ENCODE measurements at places on chromosomes 4 and X.

DNA sequence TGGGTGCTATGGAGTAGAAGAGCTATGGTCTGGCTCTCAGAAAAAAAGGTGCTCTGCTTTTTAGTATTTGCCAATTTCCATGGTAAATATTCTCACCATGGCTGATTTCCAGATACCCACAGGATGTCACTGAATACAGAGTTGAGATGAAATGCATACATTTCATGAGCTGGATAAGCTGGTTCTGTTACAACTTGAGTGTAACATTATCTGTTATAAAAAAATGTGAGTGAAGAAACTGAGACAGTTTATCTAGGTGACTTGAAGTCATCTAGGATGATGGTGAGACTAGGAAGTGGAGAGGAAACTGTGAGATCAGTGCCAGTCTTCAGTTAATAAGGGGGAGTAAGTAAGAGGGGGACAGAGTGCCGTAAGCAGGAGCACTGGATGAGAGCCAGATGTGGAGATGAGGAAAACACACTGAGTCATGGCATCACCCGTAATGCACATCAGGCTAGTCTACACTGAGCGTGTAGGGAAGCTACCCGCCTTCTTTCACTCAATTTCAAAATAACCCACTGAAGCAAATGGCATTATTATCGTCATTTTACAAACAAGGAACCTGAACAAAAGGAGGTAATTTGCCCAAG lies 5.0 kb downstream of the HPSE start:
- DNase-seq: no peak

- no peak for DNase-seq
Measured at GRCh38 chrX:38893441-38893840, 92.2 kb downstream of the MID1IP1 start.

GRCh38 chrX:39450234-39450977 lies 647.4 kb downstream of the BCOR start:
- DNase-seq: no peak

DNA sequence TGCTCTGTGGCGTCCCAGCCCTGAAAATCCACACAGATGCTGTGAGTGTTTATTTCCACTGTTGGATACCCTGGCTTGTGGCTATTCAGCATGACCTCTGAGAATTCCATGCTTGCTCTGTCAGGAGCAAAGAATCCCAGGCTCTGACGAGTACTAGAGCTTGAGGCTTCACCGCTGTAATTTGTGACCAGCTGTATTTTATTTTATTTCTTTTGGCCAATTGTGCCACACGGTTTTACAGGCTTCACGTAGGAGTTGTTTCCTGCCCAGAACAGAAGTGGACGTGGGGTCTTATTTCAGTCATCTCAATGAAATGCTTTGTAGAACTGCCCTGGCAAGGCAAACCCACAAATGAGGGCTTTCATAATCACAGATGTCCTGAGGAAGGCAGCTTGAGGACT lies 69.4 kb upstream of the CLDN34 start:
- no peak for DNase-seq

GRCh38 chrX:39967348-39967747 lies 130.4 kb downstream of the BCOR start:
- DNase-seq: no peak

GRCh38 chrX:2614911-2615310 lies 76.2 kb upstream of the CD99 start:
- DNase-seq: no peak

DNA sequence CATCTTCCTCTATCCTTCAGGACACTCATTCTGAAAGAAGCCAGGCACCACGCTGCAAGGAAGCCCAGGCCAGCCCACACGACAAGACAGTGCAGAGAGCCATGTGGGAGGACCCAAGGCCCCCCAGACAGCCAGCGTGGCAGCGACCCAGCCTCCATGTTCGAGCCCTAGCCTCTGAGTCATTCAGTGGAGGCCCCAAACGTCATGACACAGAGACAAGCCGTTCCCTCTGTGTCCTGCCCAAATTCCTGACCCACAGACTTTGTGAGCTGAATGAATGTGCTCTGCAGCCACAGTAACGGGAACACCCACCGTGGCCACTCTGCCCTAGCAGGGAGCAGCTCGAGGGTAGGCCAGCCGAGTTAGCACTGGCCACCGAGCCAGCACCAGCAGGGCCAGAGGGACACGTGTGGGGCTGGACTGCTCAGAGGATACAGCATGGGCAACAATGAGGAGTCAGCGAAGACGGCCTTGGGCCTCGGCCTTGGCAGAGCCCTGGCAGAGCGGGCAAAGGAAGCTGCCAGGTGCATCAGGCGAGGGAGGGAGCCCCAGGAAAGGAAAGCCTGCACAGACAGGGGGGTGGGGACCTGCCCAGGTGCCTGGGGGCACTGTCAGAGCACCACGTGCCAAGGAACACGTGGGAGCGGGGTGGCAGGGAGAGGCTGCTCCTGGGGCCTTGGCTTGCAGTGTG lies 8.6 kb downstream of the BLOC1S4 start:
- DNase-seq: no peak

- DNase-seq: no peak
Measured at GRCh38 chr4:163966612-163967011, 472.1 kb downstream of the TMA16 start.

All from SK-N-MC (cell line).